ENCODE measurements at places on chromosomes 3 and 15.

DNA sequence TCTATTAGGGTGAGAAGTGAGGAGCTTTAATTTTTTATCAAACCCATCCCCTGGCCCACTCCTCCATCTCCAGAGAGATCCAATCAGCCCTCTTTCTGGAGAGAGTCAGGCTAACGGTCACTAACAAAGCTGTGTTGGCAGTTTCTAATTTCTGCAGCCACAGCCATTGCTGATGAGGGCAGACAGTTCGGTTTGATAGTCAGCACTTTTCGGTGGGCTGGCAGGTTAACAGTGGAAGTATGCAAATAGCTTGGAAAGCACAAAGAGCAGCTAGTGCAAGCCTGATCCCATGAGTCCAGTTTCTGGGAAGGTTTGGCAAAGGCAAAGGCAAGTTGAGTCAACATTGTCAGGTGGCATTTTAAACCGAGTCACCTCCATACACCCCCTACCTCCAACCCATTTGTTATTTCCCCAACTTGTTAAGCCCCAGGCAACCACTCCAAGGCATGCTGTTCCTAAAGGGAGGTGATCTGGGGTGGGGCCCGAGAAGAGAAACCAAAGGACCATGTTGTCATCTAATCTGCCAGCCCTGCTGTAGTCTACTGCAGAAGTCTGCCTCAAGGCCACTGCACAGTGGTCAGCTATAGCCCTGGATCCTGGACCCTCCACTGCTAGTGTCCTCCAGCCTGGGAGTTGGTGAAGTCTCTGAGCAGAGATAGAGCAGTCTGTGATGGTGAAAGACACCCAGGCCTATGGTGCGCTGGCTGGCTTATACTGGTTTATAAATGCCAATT lies 1.7 kb downstream of the CCR1 start:
- DNase-seq = no peak

- no peak for DNase-seq
Observed at GRCh38 chr3:187932530-187932929, 187.3 kb upstream of the BCL6 start.

- DNase-seq = no peak
Observed at GRCh38 chr3:84634668-84635067, 324.1 kb upstream of the CADM2 start.

GRCh38 chr3:25266677-25267076 lies 161.4 kb upstream of the RARB start:
- DNase-seq = no peak

- no peak for DNase-seq
Observed at GRCh38 chr3:62154457-62155148, 218.7 kb downstream of the FEZF2 start.

- DNase-seq = no peak
Observed at GRCh38 chr3:10259036-10259435, 10.8 kb downstream of the TATDN2 start.

GRCh38 chr15:65194826-65195547 lies 9.8 kb upstream of the CLPX start:
- DNase-seq = no peak

- no peak for DNase-seq
Observed at GRCh38 chr3:141441381-141442364, 45.2 kb upstream of the RASA2 start.

DNA sequence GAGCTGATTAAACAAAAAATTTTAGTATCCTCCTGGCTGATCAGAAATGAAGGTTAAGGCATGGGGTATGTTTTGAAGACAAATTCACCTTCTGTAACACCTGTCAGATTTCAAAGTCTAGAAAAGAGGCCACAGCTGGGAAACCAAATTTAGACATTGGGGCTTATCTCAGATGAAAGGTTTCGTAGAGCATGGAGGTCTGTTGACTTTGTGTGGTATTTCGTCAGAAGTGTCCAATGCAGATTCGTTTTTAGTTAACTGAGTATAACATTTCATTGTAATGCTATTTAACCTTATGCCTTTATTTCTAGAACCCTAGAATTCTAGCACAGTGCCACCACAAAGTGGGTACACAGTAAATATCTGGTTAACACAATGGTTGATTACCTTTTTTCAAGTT lies 61.7 kb downstream of the FNDC3B start:
- DNase-seq = no peak

DNA sequence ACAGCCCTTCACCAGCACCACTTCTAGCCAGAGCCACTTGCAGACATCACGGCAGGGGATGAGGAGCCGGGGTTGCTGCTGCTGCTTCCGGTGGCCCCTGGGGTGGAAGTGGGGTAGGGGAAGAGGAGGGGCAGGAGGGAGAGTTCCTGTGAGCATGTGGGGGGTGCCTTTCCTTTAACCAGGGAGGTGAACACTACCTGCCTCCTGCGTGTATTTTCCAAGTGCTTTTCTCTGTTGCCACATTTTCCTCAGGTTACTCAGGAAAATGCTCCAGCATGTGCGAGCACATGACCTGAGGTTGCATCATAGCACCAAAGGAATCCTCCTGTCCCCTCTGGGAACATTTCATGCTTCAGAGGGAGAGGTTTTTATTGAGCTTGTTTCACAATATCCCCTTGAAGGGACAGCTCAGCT lies 12.2 kb upstream of the SACM1L start:
- no peak for DNase-seq

GRCh38 chr15:25385986-25386385 lies 52.8 kb downstream of the UBE3A start:
- DNase-seq = no peak

- DNase-seq = no peak
Observed at GRCh38 chr3:71056327-71056726, 527.2 kb downstream of the FOXP1 start.

- DNase-seq = no peak
Observed at GRCh38 chr3:16886303-16886683, 1.5 kb downstream of the PLCL2 start.

DNA sequence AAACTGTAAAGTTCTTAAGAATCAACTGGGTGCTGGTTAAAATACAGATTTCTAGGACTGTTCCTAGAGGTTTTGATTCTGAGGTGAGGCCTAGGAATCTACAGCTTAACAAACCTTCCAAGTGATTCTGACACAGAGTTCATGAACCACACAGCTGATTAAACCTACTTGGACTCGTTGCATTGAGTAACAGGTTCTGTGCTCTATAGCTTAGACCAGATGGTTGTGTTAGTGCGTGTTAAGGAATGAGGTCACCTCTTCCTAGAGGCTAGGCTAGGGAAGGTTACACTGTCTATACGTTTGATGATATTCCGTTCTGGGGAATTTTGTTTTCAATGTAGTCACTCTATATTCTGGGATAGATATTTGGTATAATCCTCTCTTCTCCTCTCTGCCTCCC lies 21.9 kb downstream of the EID1 start:
- no peak for DNase-seq
